ENCODE measurements at places on chromosomes 3 and 15. TPM values are rescaled to one million over a fixed set of nuclear protein-coding genes. Genes with fewer than 3 reads are reported as not detected.

Gene GUCA1C
- total RNA-seq: not detected

Gene RLBP1
- total RNA-seq: 0.64 TPM

Gene DCBLD2
- 47.3 TPM for total RNA-seq

Gene CCRL2
- total RNA-seq: 15.8 TPM

Gene FOXB1
- total RNA-seq: not detected

Gene CHL1
- total RNA-seq: 49.2 TPM

Gene GALNT15
- total RNA-seq: 75.4 TPM

Gene POLQ
- 0.16 TPM for total RNA-seq

Gene SPINT1
- total RNA-seq: 3.0 TPM

Gene ARMC8
- 102 TPM for total RNA-seq

Gene DNAJA4
- 20.5 TPM for total RNA-seq

Gene ANKUB1
- total RNA-seq: not detected

Gene ROBO2
- 0.27 TPM for total RNA-seq

Gene SEMA3F
- total RNA-seq: 6.7 TPM

Gene SLCO3A1
- 14.4 TPM for total RNA-seq

Gene LRIG1
- 104 TPM for total RNA-seq

Gene TNFAIP8L3
- total RNA-seq: 28.0 TPM

Gene WDR49
- total RNA-seq: 8.7 TPM

Gene FBLN2
- total RNA-seq: 85.9 TPM

Gene LDHAL6B
- not detected for total RNA-seq

Gene IQCF5
- total RNA-seq: not detected

Gene ZNF654
- total RNA-seq: 25.4 TPM

Gene GRM2
- total RNA-seq: not detected

Gene ABI3BP
- total RNA-seq: 91.1 TPM
